ENCODE measurements at places on chromosomes 1 and 21. TPM values are rescaled to one million over a fixed set of nuclear protein-coding genes. Genes with fewer than 3 reads are reported as not detected.

IGSF5 gene
- not detected for polyA plus RNA-seq

TUFT1 gene
- polyA plus RNA-seq, result 18.1 TPM

CD53 gene
- not detected for polyA plus RNA-seq

TFF1 gene
- not detected for polyA plus RNA-seq

OR2T33 gene
- polyA plus RNA-seq, result not detected

ZNF678 gene
- 2.3 TPM for polyA plus RNA-seq
